ENCODE measurements at places on chromosomes 7 and 10.

- DNase-seq: no peak
These were observed 4.0 kb upstream of the CAMK2G start for GRCh38 chr10:73878365-73878764.

DNA sequence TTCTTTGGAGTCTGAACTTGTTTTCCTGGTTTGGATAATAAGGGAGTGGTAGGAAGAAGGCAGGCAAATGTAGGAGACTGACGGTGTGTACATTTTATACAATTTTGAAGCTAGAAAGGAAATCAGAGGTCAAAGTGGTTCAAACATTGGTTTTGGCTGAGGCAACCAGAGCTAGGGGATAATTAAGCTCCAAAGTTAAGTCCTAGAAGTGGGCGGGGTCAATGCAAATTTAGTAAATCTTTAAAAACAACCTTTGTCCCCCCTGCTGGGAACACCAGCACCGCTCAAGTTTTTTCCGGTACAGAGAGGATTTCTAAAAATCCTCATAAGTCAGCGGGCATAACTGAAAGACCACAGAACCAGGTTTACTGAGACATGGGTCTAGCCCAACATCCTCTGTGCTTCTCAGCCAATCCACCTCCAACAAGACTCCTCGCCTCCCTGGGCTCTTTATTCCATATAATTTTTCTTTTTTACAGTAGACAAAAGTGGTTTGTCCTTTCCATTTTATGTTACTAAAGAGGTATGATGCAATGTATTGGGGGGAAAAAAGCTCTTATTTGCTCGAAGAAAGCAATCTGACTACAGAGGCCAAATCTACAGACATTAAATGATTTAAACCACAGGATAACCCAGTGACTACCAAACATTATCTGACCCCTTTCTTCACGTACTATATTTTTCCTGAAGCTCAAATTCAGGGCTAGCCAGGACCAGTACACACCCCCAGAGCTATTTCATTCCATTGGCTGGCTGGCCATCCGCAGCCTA is 1.6 kb downstream of the GLUD1 start:
- peak; percentile 12 for DNase-seq

- DNase-seq: peak; percentile 32
These were observed 11.8 kb upstream of the ACBD5 start for GRCh38 chr10:27252267-27253000.

GRCh38 chr10:76382381-76382851 is 951.0 kb downstream of the LRMDA start:
- peak; percentile 55 for DNase-seq

DNA sequence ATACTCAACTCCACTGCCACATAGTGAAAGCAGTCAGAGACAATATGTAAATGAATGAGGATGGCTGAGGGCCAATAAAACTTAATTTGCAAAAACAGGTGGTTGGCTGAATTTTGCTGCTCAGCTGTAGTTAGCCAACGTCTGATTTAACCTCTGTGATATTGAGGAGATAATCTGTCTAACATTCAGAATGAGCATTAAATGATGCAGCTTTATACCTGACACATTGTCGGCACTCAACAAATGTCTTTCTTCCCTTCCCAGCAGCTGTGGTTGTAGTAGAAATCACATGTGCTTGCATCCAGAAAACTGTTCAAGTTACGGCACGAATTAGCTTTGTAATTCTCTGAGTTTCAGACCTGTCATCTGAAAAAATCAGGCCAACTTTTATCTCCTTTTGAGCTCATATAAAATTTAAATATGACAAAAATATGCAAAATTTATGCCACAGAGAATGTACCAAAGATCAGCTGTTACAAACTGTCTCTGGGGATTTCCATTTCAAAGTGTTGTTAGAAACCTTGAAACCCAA is 1239.7 kb downstream of the GATA3 start:
- no peak for DNase-seq

Measured in foreskin melanocyte (primary cell).